Renal pelvis (tissue), 12 donors: ENCODE measurements at places on chromosomes 1 and 21. TPM values are rescaled to one million over a fixed set of nuclear protein-coding genes. Genes with fewer than 3 reads are reported as not detected.
A peak's percentile ranks its signal among the peaks of the same experiment; 100 is the strongest.

Gene CHIT1
- 0.17 TPM for polyA plus RNA-seq

Gene PTGER3
- 46.8 TPM for polyA plus RNA-seq

DNA sequence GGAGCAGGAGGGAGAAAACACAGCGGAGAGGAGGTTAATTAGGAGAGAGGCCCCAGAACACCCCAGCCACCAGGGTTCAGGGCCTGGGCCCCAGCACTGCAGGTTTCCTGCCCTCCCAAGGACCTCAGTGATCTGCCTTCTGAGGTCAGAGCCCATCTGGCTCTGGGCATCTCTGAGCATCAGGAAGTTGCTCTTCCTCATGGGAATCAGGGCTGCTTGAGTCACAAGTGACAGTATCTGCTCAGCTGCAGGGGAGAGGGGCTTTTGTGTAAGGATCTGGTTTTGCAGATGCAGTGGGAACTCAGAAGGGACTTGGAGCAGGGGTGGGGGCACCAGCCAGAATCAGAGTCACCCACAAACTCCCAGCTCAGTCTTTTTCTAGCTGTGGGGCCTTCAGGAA is 472.1 kb downstream of the PTPRU start:
- no peak for DNase-seq

DNA sequence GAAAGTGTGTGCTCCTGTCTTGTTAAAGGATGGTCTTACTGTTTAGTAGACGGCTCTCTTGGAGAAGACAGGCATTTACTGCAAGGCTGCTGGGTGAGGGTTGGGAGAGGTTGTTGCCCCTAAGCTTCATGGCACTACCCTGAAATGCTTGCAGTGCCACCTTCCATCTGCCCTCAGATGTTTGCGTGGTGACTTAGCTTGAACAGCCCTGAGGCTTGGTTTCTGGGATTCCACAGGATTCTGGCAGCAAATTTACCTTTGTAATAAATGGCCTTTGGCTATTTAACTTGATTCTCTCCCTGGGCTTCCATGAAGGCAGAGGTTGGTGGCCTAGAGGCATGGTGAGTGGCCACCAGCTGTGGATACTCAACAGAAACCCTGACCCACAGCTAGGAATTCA is 11.6 kb downstream of the MTARC1 start:
- DNase-seq = no peak

DNA sequence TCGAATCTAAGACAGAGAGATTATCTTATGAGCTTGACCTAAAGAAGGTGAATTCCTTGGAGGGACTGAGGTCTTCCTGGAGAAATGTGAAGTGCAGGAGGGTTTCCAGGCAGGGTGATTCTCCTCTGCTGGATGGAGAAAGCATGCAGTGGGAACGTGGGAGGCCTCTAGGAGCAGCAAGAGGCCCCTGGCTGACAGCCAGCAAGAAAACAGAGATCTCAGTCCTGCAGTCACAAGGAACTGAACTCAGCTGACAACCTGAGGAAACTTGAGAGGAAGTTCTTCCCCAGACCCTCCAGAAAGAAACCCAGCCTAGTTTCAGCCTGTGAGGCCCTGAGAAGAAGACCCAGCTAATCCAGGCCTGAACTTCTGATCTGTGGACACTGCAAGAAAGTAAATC is 345.9 kb downstream of the FAM72C start:
- DNase-seq = no peak

GRCh38 chr1:88472298-88472697 is 211.8 kb upstream of the PKN2 start:
- DNase-seq = no peak

GRCh38 chr21:34771512-34772028 is 102.8 kb downstream of the CLIC6 start:
- no peak for DNase-seq

- DNase-seq = peak; percentile 11
These were observed 169.0 kb downstream of the CHRM3 start for GRCh38 chr1:239555350-239555749.

DNA sequence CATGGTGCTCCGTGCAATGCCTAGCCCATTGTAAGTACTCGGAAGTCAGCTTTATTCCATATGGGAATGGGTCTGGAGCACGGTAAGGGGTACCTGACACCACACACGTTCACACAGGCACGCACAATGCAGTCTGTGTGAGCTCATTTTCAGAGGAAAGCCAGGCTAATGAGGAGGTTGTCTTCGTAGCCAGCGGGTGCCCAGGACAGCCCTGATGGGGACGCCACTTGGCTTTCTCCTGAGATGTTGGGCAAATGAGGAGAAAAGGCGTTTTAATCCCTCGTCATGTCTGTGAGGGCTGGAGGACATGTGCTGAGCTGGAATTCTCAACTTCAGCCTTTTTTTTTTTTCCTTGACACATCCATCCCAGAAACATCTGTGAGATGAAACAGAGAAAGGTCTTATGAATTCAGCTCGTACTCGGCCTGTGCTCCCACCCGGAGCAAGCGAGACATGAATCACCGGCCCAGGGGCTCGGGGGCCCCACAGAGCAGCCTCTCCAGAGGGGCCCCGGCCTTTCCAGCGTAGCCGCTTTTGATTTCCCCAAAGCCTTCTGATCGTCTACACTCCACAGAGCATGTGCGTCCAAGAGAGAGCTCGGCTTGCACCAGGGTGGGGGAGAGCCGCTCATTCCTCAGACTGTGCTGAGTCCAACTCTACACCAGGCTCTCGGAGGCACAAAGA is 125.1 kb downstream of the EPHB2 start:
- DNase-seq = no peak

DNA sequence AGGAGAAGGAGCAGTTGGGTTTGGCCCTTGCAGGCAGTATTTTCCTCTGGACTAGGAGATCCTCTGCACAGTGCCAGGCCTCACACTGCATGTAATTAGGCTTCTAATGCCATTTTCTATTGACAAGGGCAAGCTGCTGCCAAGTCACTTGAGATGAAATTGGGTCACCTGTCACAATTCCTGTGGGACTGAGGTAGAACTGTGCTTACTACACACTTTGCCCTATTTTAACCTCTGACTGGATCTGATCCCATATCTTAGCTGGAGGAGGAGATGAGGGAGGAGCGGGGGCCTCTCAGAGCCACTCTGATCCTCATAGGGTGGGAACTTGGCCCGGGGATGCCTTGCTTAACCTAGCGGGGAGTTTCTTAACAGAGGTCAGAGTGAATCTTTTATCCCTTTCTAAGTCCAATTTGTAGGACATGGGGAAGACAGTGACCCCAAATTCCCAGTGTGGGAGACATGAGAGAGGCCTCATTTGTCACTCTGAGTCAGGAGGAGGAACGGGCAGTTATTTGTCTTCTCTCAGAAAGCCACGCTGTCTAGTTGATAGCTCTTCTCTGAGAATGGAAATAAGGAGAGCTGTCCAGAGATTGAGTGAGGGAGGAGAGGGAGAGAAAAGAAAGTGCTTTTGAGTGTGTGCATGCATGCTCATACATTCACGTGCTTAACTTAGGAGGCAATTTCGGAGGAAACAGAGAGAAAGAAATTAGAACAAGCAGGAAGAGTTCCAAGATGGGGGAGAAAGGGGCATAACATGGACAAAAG is 121.3 kb downstream of the CACNA1E start:
- no peak for DNase-seq

- DNase-seq = no peak
These were observed 137.8 kb downstream of the PTPRC start for GRCh38 chr1:198776602-198777029.

Gene ALPL
- polyA plus RNA-seq = 45.9 TPM
